ENCODE measurements at places on chromosomes 6 and 20.
A peak's percentile ranks its signal among the peaks of the same experiment; 100 is the strongest.

GRCh38 chr6:43670623-43670986, 17.0 kb downstream of the MRPS18A start:
- DNase-seq = no peak

GRCh38 chr20:45861221-45862075, 4.0 kb downstream of the ZSWIM3 start:
- no peak for DNase-seq

GRCh38 chr6:131657222-131657621, 20.1 kb downstream of the ENPP3 start:
- DNase-seq = peak; percentile 12

DNA sequence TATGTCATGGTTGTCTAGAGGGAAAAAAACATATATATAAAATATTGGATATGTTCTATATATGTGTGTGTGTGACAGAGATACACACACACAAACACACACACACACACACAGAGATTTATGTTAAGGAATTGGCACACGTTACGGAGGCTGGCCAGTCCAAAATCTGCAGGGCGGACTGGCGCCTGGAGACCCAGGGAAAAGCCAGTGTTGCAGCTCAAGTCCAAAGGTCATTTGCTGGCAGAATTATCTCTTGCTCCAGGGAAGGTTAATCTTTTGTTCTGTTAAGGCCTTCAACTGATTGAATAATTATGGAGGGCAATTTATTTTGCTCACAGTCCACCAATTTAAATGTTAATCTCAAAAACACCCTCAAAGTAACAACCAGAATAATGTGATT, 37.5 kb upstream of the PDE7B start:
- no peak for DNase-seq

GRCh38 chr6:49252901-49253300, 210.2 kb downstream of the MMUT start:
- DNase-seq = no peak

DNA sequence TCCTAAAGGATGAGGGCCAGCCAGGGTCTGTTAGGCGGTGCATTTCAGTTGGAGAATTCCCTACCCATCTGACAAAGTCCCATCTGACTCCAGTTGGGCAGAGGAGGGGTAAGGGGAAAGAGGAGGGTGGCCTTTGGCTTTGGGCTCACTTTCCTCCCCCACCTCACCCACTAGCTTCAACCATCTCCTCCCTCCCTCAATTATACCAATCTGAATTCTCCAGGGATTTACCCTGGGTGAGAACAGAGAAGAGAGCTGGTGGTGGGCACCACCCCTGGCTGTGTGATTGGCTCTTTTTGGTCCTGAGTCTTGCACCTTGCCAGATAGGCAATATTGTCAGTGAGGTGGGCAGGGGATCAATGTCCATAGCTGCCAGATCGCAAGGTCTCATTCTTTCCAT, 3.2 kb downstream of the HMGA1 start:
- DNase-seq = no peak
